ENCODE measurements at places on chromosomes 3 and 15.

- DNase-seq, result no peak
Measured at GRCh38 chr3:80213086-80213485, 445.3 kb upstream of the ROBO1 start.

DNA sequence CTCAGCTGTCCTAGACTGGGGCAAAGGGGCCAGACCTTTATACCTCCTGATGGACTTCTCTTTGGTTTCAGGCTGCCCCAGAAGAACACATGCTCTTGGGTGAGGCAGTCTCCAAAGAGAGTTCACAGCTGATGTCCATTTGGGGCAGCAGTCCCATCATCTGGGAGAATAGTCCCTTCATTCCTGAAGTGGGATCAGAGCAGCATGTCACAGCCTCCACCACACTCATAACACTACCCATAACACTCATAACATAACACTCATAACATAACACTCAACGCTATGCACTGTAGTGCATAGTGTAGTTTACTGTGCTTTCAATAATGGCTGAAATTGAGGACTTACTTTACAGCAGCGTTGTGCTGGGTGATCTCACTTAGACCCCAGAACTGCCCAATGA, 36.7 kb upstream of the PLCL2 start:
- no peak for DNase-seq

- no peak for DNase-seq
Measured at GRCh38 chr3:73024836-73025235, 28.2 kb downstream of the PPP4R2 start.

GRCh38 chr3:65024148-65024547, 336.3 kb upstream of the ADAMTS9 start:
- DNase-seq, result no peak

All from EL (cell line).